Brain (organoid and tissue), 16 donors: ENCODE measurements at places on chromosomes 5 and 9.

DNA sequence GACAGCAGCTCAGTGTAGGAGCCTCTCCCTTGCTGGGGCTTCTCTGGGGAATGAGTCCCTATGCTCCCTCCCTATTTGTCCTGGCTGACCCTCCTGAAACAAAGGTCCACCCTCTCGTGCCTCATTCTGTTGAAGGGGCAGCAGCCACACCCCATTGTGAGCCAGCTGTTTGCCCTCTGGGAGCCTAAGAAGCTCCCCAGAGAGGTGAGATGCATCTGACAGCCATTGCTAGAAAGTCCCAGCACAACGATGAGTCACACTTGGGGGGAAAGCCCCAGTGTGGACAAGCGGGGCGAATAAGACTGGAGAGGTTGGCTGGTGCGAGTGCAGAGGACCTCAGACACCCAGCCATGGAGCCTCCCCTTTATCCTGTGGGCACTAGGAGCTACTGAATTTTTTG lies 101.4 kb downstream of the PPARGC1B start:
- no peak for DNase-seq

DNA sequence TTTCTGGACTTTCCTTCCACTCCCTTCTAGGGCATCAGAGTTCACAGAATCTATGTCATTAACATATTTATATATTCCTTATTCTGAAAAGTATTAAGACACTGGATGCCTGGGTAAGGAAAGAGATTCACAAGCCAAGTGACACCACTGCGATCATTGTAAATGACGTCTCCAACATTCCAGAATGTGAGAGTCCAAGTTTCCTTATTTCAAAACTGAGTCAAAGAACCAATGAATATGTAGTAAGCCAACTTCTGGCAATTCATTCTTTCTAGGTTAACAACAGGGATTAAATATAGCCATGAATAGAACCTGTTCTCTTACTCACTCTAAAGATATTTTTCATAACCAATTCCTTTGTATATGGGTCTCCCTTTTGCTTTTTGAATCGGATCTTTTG lies 18.1 kb downstream of the RAI14 start:
- DNase-seq: no peak

- peak; percentile 75 for DNase-seq
Measured at GRCh38 chr5:88678770-88679381, 204.1 kb downstream of the MEF2C start.

DNA sequence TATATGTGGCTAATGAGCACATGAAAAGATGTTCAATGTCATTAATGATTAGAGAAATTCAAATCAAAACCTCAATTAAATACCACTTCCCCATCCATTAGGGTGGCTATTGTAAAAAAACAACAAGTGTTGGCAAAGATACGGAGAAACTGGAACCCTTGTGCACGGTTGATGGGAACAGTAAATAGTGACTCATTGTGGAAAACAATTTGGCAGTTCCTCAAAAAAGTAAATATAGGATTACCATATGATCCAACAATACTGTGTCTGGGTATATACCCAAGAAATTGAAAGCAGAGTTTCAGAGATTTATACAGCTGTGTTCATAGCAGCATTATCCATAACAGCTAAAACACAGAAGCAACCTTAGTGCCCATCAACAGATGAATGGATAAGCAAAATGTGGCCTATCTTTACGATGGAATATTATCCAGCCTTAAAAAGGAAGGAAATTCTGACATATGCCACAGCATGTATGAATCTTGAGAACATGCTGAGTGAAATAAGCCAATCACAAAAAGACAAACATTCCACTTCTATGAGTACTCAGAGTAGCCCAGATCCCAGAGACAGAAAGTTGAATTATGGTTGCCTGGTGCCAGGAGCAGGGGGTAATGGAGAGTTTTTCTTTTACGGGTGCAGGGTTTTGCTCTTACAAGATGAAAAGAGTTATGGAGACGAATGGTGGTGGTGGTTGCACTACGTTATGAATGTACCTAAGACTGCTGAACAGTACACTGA lies 41.4 kb upstream of the LRRC14B start:
- no peak for DNase-seq

- DNase-seq: peak; percentile 48
Measured at GRCh38 chr9:87872079-87872624, 10.5 kb upstream of the SPATA31E1 start.

DNA sequence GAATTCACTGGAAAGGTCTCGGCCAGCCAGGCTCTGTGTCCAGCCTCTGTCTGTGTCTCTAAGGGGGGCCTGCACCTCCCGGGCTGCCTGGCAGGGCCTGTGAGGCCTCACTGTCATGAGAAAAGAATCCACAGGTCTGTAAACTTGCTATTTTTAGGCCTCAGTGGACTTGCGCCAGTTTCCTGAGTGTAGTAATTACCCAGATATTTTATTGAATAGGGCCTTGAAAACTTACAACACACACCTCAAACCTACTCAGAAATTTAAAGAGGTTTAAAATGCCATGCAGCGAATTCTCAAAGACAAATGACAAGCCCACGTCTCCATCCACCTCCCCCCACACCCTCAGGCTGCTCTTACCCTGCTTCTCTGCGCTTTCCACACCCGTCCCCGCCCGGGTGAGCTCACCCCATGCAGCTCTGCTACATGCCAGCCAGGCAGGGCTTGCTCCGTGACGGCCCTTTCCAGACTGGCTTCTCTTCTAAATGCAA lies 8.8 kb upstream of the TENT4A start:
- no peak for DNase-seq
